ENCODE measurements at places on chromosomes 7 and 10.

- DNase-seq = peak; percentile 2
Observed at GRCh38 chr7:131753620-131754222, 197.3 kb upstream of the PODXL start.

- peak; percentile 21 for DNase-seq
Observed at GRCh38 chr7:87628780-87629569, 777 bp downstream of the RUNDC3B start.

- DNase-seq = no peak
Observed at GRCh38 chr7:100102950-100103840, 1.8 kb downstream of the AP4M1 start.

GRCh38 chr7:18693406-18693805 is 197.9 kb downstream of the HDAC9 start:
- DNase-seq = peak; percentile 46

- no peak for DNase-seq
Observed at GRCh38 chr10:132036153-132036886, 29.4 kb upstream of the JAKMIP3 start.

- DNase-seq = no peak
Observed at GRCh38 chr10:110364531-110364937, 59.8 kb upstream of the SMNDC1 start.

DNA sequence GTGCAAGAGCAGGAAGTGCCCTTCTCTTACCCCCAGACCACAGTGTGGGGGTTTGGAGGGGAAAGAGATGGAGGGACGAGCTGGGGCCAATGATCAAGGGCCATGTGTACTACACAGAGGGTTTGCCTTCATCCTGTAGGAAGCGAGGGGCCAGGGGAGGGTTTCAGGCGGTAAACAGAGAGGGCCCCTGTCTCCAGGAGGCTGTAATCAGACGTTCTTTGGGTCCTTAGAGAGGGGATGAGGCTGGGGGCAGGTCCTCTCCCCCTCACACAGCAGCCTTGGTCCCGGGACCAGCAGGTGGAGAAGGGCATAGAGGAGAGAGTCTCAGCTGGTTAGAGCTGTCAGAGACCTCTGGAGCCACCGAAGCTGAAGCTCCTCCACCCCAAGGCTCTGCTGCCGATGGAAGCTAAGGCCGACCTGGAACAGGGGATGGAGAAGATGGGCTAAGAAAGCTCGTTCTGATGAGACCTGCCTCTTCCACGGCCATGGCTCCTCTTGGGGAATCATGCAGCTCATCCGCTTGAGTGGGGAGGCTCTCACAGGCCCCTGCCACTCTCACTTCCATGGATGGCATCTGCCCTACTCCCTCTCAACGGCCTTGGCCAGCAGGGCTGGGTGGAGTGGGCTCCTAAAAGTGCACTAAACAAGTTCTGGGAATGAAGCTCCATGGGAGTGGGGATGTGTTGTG is 3.5 kb downstream of the LOXL4 start:
- DNase-seq = no peak

- no peak for DNase-seq
Observed at GRCh38 chr7:5612695-5613094, 168.8 kb downstream of the RNF216 start.

DNA sequence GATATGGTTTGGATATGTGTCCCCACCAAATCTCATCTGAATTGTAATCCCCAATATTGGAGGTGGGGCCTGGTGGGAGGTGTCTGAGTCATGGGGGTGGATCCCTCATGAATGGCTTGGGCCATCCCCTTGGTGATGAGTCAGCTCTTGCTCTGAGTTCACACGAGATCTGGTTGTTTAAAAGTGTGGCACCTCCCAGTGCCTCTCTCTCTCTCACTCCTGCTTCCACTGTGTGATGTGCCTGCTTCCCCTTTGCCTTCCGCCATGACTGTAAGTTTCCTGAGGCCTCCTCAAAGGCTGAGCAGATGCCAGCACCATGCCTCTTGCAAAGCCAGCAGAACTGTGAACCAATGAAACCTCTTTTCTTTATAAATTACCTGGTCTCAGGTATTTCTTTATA is 4.8 kb upstream of the GCK start:
- no peak for DNase-seq

DNA sequence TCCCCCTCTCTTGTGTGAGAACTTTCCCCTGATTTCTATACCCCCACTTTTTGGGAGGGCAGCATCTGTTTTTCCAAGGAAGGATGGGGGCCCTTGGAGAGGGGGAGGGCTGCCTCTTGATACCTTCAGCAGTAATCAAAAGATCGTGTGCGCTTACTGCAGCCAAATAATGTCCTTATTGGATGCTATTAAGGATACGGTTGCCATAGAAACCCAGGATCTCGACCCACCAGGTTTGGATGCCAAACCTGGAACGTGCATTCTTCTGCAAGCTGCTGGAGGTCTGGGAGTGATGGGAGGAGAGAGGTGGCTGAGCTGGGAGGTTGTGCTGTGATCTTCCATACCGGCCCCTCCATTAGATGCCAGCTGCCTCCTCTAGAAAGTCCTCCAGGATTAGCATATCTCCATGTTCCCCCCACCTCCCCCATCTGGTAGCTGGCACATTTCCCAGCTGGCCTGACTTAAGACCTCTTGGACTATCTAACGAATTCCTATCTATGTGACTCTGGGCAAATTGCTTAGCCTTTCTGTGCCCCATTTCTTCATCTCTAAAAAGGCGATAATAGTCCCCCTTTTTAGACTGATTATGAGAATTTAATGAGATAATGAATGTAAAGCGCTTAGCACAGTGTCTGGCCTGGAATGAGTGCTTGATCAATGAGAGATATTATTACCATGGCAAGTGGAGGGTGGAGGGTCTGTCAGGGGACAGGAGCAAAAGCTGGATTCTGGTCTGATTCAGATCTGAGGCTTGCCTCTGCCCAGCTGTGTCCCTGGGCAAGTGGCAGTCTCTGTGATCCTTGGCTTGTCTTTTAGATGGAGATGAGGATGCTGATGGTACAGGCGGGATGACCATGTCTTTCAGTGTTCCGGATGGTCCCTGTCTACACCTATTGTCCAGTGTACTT is 78.5 kb upstream of the PCBD1 start:
- DNase-seq = no peak

GRCh38 chr10:37712489-37713131 is 144.8 kb downstream of the ZNF248 start:
- DNase-seq = no peak

DNA sequence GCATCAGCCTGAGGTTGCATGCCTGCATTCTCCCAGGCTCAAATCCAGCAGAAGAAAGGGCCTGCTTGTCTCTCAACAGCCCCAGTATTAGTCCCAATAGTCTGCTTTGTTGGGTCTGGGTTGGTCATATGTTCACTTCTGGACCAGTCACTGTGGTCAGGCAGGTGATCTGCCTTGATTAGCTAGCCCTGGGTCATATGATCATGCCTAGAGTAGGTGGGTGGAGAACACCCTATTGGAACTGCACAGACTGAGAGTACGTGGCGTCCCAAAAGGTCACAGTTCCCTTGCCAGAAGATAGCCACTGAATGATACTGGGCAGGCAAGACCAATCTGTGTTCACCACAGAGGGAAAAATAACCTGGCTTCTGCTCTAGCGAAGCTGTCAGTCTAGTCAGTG is 80.1 kb downstream of the SH2D4B start:
- DNase-seq = no peak

GRCh38 chr10:15764892-15765454 is 45.3 kb upstream of the ITGA8 start:
- DNase-seq = no peak

DNA sequence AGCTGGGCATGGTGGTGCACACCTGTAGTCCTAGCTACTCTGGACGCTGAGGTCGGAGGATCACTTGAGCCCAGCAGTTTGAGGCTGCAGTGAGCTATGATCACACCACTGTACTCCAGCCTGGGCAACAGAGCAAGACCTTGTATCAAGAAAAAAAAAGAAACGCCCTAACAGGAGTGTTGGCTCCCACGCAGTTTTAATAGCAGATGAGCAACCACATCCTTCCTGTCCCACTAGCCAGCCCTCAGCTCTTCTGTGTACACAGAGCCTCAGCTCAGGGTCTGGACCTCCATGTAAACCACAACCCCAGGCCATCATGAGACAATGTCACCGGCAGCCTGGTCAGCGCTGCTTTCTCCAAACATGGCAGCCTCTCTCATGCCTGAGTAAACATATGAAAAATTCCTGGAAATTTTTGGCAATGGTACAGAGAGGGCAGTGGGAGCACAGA is 108.2 kb downstream of the PIP4K2A start:
- no peak for DNase-seq

GRCh38 chr7:151686016-151686766 is 166.5 kb upstream of the RHEB start:
- DNase-seq = no peak

GRCh38 chr7:133650069-133650468 is 397.2 kb downstream of the EXOC4 start:
- DNase-seq = no peak

DNA sequence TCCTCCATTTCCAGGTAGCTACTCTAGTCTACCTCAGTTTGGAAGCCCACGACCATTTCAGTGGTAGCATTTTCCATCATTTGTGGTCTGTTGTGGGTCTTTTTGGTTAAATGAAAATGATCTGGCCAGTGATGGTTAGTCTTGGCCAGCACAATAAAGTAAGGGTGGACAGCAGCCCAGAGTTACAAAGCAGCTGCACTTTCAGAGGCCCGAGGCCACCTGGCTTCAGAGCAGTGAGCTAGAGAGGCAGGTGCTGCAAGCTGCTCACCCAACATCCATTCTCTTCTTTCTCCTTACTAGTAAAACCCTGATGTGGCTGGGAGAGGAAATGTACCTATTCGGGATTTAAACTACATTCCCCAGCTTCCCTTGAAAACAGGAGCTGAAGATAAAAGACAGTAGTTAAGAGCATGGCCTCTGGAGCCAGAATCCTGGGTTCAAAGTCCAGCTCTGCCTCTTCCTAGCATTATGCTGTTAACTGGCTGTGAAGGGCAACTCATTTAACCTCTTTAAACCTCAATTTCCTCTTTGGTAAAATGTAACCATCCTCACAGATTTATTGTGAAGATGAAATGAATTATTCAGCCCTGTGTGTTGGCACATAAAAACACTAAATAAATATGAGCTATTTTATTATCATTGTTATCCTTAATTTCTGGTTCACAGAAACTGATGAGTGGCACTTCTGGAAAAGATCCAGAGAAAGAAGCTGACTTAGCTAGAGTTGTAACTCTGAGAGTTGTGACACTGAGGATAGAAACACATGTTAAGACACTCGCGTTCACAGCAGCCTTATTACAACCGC is 517.4 kb downstream of the PARD3 start:
- DNase-seq = peak; percentile 11

- no peak for DNase-seq
Observed at GRCh38 chr7:44163591-44163990, 22.5 kb upstream of the MYL7 start.
